ENCODE measurements at places on chromosomes 6 and 20.

GRCh38 chr6:118736440-118736839, 85.0 kb upstream of the CEP85L start:
- DNase-seq, result no peak

DNA sequence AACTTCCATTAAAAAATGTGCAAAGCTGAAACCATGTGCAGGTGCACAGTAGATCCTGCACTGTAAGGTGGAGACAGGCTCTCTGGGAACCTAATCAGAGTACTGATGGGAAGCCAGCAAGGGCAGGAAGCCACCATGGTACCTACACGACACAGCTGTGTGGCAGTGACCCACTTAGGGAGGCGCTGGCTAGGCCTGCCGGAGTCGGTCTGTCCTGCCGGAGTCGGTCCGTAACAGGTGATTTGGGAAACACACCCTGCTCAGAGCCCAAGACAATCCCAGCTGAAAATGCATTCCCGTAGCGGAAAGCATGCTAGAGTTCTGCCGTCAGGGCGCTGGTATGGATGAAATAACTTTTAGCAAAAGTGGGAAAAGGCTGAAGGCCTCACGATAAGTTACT, 17.2 kb downstream of the TXNDC5 start:
- no peak for DNase-seq

DNA sequence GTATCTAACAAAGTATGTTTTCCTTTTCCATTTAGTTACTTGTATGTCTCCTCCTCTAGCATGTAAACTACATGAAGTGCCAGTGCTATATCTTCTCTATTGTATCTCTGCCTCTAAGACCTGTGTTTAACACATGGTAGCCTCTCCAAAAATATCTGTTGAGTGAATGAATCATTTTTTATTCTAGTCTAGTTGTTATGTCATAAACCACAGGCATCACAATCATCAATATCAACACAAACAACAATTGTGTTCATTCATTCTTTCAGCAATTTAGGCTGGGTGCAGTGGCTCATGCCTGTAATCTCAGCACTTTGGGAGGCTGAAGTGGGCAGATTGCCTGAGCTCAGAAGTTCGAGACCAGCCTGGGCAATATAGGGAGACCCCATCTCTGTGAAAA, 111.6 kb upstream of the EYA4 start:
- no peak for DNase-seq

GRCh38 chr6:166541366-166541765, 45.1 kb downstream of the RAMACL start:
- no peak for DNase-seq

GRCh38 chr6:45419571-45420082, 41.9 kb upstream of the SUPT3H start:
- peak; percentile 92 for DNase-seq

GRCh38 chr6:43426928-43427405, 374 bp upstream of the ABCC10 start:
- no peak for DNase-seq

DNA sequence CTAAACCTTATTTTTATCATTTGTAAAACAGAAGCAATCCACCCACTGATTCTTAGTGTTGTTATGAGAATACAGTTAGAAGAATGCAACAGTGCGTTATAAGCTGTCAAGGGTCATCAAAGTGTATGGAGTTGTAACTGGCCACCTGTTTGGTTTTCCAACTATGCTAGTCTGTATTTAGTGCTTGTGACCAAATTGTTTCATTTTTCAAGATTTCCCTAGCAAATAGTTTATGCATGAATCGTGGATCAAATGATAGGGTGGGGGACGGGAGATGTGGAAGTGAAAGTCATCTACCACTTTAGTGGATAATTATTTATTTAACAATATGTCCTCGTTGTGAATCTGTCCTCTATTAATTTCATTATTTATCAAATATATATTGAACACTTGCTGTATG, 175.4 kb upstream of the HDDC2 start:
- DNase-seq, result no peak

GRCh38 chr20:36856691-36857635, 19.0 kb upstream of the TLDC2 start:
- peak; percentile 27 for DNase-seq

DNA sequence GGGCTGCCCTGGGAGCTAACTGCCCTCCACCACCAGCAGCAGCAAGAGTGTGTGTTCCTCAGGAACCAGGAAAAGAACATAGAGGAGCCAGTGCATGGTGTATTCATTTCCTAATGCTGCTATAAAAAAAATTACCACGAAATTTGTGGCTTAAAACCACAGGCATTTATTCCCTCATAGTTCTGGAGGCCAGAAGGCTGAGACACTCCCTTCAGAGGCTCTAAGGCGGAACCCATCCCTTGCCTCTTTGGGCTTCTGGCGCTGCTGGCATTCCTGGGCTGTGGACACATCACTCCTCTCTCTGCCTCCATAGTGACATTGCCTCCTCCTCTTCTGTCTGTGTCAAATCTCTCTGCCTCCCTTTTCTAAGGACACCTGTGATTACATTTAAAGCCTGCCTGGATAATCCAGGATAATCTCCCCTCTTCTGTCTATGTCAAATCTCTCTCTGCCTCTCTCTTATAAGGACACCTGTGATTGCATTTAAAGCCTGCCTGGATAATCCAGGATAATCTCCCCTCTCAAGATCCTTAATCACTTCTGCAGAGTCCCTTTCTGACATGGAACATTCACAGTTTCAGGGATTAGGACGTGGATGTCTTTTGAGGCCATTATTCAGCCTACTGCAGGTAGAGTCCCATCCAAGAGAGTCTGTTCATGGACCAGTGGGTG, 54.7 kb downstream of the NDUFAF5 start:
- DNase-seq, result no peak

DNA sequence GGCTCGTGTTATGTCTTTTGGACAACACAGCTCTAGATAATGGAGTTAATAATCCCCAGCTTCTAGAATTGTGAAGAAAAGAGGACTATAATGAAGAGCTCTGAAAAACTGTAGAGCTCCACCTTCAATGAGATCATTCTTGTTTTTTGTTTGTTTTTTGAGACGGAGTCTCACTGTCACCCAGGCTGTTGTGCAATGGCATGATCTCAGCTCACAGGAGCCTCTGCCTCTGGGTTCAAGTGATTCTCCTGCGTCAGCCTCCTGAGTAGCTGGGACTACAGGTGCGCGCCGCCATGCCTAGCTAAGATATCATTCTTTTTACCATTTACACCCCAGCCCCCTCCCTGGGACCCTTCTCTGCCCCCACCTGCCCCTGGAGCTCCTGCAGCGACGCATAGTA, 36.6 kb downstream of the ERGIC3 start:
- peak; percentile 35 for DNase-seq

DNA sequence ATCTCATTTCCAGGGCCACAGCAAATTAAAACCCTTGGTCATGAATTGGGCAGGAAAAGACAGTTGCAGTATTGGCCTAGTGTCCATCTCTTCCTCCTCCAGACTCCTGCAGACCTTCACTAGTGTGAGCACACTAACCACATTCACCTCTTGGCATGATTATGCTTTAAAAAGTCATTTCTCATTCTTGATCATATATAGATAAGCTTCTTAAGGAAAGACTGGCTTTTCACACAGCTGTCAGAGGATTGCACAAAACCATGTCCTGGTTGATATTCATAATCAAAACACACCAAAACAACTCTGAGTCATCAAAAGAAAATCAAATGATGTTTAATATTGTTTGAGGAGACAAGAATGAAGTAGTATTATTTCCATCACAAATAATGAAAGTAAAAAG, 52.1 kb downstream of the TMEM200A start:
- DNase-seq, result no peak

DNA sequence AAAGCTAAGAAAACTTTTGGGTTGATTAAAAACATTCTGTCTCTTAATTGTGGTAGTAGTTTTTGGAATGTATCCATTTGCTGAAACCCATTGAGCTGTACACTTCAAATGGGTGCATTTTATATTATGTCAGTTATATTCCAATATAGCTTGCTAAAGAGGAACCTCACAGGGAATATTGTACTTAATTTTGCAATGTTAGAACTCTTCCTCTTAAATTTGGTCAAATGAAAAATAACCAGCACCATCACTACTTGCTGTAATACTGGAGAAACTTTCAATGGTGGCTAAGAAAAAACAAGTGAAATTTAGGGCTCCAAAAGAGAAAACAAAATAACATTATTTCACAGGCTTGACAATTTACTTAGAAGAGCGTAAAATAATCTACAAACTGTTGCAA, 651.5 kb downstream of the MAFB start:
- no peak for DNase-seq

- peak; percentile 2 for DNase-seq
Observed at GRCh38 chr6:101832371-101832770, 438.9 kb downstream of the GRIK2 start.

DNA sequence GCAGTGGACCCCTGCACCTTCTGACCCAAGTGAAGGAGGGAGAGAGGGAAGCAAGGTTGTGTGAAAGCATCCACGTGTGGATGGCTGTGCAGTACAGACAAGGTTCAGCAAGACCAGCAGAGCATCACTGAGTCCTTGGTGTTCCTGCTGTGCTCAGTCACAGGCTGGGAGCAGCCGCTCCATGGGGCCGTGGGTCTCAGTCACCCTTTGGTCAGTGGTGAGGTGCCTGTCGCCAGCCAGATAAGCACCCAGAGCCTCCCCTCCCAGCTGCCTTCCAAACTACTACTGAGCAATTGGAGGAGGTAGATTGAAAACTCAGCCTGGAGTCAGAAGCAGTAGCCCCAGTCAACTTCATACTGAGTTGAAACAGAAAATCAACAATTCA, 218.9 kb downstream of the SLC24A3 start:
- no peak for DNase-seq

DNA sequence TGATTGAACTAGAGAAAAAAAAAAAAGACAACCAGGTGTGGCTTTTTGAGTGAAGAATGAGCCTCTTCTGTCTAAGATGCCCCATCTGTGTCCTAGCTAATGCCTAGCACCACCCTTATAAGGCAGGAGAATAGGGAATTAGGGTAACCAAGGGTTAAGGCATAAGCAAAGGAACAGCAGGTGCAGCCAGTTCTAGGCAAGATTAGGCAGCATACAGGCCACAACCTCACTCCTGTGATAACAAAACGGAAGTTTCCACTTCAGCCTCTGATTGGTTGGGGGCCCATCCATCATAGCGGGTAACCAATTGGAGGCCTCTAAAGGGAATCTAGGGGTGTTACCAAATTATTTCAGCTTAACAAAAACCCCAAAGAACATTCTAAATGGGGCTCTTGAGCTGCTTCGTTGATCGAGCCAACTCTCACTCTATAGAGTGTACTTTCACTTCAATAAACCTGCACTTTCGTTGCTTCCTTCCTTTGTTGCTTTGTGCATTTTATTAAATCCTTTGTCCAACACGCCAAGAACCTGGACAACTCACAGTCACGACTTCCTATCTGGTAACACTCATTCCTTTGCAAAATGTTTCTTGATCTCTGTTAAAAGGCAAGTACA, 61.9 kb upstream of the TAGAP start:
- DNase-seq, result peak; percentile 78

GRCh38 chr6:55319961-55320695, 7.1 kb upstream of the GFRAL start:
- DNase-seq, result no peak

- no peak for DNase-seq
Observed at GRCh38 chr6:95687839-95688238, 110.5 kb downstream of the MANEA start.

GRCh38 chr6:33160728-33161344, 31.4 kb downstream of the COL11A2 start:
- DNase-seq, result no peak

DNA sequence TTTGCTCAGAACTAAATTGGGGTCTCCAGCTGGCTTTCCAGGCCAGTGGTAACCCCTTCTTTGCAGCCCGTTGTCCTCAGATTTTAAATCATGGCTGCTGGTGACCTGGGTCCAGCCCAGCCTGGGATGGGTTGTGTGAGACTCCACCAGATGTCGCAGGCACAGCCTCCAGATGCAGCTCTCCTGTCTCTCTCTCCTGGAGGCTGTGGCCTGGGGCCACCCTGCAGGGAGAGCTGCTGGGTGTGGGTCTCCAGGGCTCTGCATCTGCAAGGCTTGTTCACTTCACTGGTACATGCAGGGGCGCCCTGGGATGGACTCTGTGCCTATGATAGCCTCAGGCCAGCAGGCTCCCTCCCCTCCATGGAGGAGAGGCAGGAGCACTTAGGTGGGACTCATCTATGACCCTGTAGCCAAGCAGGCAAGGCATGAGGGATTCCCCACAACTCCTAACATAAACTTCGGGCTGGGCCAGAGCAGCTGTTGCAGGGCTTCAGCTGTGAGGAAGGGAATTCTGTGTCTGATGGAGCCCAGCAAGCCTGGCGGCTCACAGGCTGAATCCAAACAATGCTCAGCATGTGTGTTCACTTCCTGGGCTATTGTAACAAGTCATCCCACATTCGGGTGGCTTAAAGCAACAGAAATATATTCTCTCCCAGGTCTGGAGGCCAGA, 94.7 kb upstream of the NXT1 start:
- DNase-seq, result no peak
